ENCODE measurements at places on chromosomes 7 and 10. TPM values are rescaled to one million over a fixed set of nuclear protein-coding genes. Genes with fewer than 3 reads are reported as not detected.

DNA sequence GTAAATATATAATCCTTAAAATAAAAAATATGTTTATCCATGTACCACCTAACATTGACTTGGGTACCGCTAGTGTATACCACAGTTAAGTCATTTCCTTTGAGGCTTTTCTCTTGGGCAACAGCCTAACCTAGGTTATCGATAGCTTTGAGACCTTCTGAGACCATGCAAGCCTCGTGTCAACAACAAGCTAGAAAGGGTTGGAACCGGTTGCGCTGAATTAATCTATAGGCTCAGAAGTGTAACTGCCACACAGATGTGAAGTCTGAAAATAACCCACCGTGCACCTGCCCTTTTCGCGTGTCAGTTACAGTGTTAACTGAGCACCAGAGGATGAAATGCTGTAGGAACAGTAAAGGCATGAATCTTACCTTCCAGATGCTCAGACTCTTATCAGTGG is 59.8 kb downstream of the ARID5B start:
- H3K36me3 ChIP-seq, result no peaks in the 10 kb centered on the region
- no peaks in the 10 kb centered on the region for H3K27me3 ChIP-seq
- DNase-seq, result no peak
- peaks cover 3% of the 10 kb centered on the region for H3K4me1 ChIP-seq
- no peak overlapping the region for H3K4me3 ChIP-seq

GRCh38 chr10:63753808-63754207 is 232.6 kb downstream of the REEP3 start:
- no peaks in the 10 kb centered on the region for H3K36me3 ChIP-seq
- H3K4me1 ChIP-seq, result no peaks in the 10 kb centered on the region
- H3K4me3 ChIP-seq, result no peak overlapping the region
- DNase-seq, result no peak
- H3K27ac ChIP-seq, result no peak overlapping the region

DNA sequence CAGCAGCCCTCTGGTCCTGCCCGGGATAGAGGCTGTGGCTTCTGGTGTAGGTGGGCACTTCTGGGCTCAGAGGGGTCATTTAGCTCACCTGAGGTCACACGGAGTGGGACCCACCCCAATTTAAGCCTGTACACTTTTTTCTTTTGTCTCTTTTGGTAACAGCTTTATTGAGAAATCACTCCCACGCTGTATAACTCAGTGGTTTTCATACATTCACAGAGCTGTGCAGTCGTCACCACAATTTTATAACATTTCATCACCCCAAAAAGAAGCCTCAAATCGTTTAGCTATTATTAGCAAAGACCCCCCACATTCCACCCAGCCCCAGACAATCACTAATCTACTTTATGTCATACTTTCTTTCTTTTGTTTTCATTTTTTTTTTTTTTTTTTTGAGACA is 62.3 kb downstream of the LHPP start:
- no peak overlapping the region for H3K4me3 ChIP-seq
- H3K36me3 ChIP-seq, result no peaks in the 10 kb centered on the region
- peaks cover 3% of the 10 kb centered on the region for H3K4me1 ChIP-seq
- DNase-seq, result no peak

GRCh38 chr7:97025983-97026714 is 1.5 kb upstream of the DLX5 start:
- H3K4me3 ChIP-seq, result no peak overlapping the region
- DNase-seq, result no peak
- peaks cover 2% of the 10 kb centered on the region for H3K4me1 ChIP-seq
- H3K27me3 ChIP-seq, result no peaks in the 10 kb centered on the region

DNA sequence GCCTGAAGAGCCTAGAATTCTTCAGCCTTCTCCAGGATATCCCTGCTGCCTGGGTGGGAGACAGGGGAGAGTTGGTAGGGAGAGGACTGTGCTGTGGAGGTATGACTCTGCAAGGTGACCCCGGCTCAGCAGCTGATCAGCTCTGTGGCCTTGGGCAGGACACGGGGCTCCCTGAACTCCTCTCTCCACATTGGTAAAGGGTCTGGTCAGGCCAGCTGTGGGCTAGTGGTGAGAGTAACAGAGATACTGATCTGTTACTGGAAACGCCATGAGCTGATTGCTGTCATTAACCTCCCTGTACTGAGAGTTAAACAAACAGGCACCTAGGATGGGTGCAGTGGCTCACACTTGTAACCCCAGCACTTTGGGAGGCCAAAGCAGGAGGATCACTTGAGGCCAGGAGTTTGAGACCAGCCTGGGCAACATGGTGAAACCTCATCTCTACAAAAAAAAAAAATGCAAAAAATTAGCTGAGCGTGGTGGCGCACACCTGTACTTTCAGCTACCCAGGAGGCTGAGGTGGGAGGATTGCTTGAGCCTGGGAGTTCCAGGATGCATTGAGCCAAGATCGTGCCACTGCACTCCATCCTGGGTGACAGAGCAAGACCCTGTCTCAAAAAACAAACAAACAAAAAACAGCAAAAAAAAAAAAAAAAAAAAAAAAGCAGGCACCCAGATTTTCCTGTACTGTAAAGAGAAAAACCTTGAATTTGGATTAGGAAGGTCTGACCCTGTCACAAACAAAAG is 151.5 kb downstream of the CUX1 start:
- no peaks in the 10 kb centered on the region for H3K36me3 ChIP-seq
- no peak overlapping the region for H3K27ac ChIP-seq
- H3K27me3 ChIP-seq, result no peaks in the 10 kb centered on the region
- DNase-seq, result no peak

GRCh38 chr7:147509035-147509501 is 1081.5 kb upstream of the C7orf33 start:
- DNase-seq, result no peak
- no peak overlapping the region for H3K4me3 ChIP-seq
- H3K4me1 ChIP-seq, result no peaks in the 10 kb centered on the region
- H3K27ac ChIP-seq, result no peak overlapping the region

GRCh38 chr7:81707196-81707595 is 62.7 kb downstream of the HGF start:
- H3K27ac ChIP-seq, result no peak overlapping the region
- no peaks in the 10 kb centered on the region for H3K4me1 ChIP-seq
- DNase-seq, result no peak
- no peaks in the 10 kb centered on the region for H3K36me3 ChIP-seq
- H3K4me3 ChIP-seq, result no peak overlapping the region

DNA sequence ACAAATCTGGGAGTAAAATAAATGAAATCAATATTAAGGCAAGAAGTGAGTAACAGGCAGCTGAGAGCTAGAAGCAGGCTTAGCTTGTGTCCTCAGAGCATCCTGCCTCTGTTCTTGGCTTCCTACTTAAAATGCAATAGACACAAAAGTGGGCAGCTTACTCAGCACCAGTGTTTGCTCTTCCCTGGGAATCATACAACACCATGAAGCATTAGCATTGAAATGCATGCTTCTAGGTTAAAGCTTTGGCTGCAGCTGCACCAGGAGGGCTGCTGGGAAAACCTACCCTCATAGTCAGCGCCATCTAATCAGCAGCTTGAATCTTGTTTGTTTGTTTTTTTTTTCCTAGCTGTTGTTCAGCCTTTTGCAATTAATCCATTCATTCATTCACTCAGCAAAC is 104.2 kb upstream of the VWC2 start:
- H3K36me3 ChIP-seq, result no peaks in the 10 kb centered on the region
- H3K4me3 ChIP-seq, result no peak overlapping the region
- DNase-seq, result no peak
- H3K27me3 ChIP-seq, result no peaks in the 10 kb centered on the region

- H3K27ac ChIP-seq, result peak overlapping the region; percentile 75
- H3K4me1 ChIP-seq, result peaks cover 76% of the 10 kb centered on the region
- no peaks in the 10 kb centered on the region for H3K27me3 ChIP-seq
- no peak overlapping the region for H3K4me3 ChIP-seq
- DNase-seq, result peak; percentile 77
Observed at GRCh38 chr10:79404231-79404609, 41.2 kb downstream of the ZCCHC24 start.

DNA sequence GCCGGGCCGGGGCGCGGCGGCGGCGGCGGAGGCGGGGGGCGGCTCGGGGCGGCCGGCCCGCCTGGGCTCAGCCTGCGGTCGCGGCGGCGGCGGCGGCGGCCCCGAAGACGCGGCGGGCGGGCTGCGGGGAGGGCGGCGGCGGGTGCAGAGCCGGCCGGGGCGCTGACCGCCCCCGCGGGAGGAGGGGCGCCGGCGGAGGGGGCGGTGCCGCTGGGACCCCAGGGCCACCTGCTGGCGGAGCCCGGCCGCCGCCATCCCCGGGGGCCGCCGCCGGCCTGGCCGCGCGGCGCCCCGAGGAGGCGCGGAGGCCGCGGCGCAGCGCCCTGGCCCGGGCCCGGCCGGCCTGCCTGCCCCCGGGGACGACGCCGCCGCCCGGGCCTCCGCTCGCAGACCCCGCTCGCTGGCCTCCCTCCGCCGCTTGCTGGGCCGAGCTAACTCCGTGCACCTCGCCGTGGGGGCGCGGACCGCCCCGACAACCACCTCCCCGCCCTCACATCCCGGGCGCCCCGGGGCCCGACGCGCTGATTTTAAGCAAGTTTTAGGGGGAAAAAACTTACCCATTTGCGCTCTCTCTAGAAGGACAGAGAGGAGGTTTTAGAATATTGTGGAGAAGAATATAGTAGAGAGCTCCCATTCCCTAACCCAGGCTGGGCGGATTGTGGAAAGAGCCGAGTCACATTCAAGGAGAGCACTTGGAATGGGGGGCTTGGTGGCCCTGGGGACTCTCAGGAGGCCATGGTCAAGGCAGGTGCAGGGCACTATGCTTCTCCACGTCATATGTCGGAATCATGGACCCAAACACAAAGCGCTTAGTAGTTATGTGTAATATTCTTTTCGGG is at the start of gene BEND7:
Gene BEND7, minus strand, starts transcription at position 140 of the 839 bp plus-strand sequence. CDS start 481 bp downstream, outside the sequence.
- H3K36me3 ChIP-seq, result no peaks in the 10 kb centered on the region
- peak within 1 kb of the TSS; percentile 65 for H3K4me3 ChIP-seq
- peak within 1 kb of the TSS; percentile 90 for H3K27ac ChIP-seq
- H3K4me1 ChIP-seq, result peaks cover 2% of the 10 kb centered on the region

GRCh38 chr7:96686305-96686704 is 23.3 kb downstream of the SEM1 start:
- DNase-seq, result no peak
- H3K27me3 ChIP-seq, result no peaks in the 10 kb centered on the region
- H3K27ac ChIP-seq, result no peak overlapping the region
- no peak overlapping the region for H3K4me3 ChIP-seq
- no peaks in the 10 kb centered on the region for H3K36me3 ChIP-seq
- H3K4me1 ChIP-seq, result peaks cover 2% of the 10 kb centered on the region

DNA sequence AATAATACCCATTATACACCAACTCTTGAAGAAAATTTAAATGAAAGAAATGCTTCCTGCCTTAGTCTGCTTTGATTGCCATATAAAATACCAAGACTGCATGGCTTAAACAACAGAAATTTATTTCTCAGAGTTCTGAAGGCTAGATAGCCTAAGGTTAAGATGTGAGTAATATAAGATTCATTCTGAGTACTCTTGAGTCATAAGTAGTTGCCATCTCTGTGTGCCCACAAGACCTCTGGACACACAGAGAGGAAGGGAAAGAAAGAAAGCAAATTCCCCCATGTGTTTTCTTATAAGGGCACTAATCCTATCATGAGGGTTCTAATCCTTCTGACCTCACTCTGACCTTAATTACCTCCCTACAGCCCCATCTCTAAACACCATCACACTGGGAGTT is 201.2 kb downstream of the PTN start:
- no peaks in the 10 kb centered on the region for H3K36me3 ChIP-seq
- H3K4me3 ChIP-seq, result no peak overlapping the region
- no peaks in the 10 kb centered on the region for H3K4me1 ChIP-seq

- H3K27me3 ChIP-seq, result no peaks in the 10 kb centered on the region
- H3K27ac ChIP-seq, result no peak overlapping the region
- no peaks in the 10 kb centered on the region for H3K36me3 ChIP-seq
- H3K4me1 ChIP-seq, result peaks cover 2% of the 10 kb centered on the region
- no peak for DNase-seq
Observed at GRCh38 chr10:97485647-97486281, 12.5 kb downstream of the MMS19 start.

- no peaks in the 10 kb centered on the region for H3K4me1 ChIP-seq
- H3K36me3 ChIP-seq, result no peaks in the 10 kb centered on the region
- peak; percentile 80 for DNase-seq
- no peaks in the 10 kb centered on the region for H3K27me3 ChIP-seq
- no peak overlapping the region for H3K27ac ChIP-seq
Observed at GRCh38 chr7:117119192-117119924, 166.1 kb downstream of the ST7 start.

- H3K4me3 ChIP-seq, result no peak overlapping the region
- peaks cover 16% of the 10 kb centered on the region for H3K4me1 ChIP-seq
- H3K27me3 ChIP-seq, result no peaks in the 10 kb centered on the region
- H3K36me3 ChIP-seq, result no peaks in the 10 kb centered on the region
Observed at GRCh38 chr7:76340617-76341131, 18.1 kb downstream of the YWHAG start.

DNA sequence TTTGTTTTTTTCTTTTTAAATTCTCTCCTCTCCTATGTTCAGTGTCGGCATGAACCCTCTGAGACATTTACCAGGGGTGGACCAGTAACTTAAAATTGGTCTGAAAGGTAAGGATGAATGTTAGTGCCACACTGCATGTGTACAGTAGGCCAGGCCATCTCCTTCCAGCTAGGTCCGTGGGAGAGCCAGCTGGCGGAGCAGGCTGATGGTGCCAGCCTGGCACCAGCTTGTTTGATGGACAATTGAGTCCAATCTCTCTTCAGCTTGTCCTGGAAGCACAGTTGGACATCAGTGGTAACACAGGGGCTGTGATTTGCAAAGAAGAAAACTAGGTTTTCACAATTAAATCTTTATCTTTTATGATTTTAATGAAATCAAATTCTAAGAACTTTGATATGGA is 136.5 kb downstream of the CNNM2 start:
- no peak overlapping the region for H3K27ac ChIP-seq
- peaks cover 8% of the 10 kb centered on the region for H3K4me1 ChIP-seq
- peak overlapping the region; percentile 30 for H3K4me3 ChIP-seq
- DNase-seq, result no peak
- no peaks in the 10 kb centered on the region for H3K36me3 ChIP-seq
- H3K27me3 ChIP-seq, result no peaks in the 10 kb centered on the region

Gene ADIRF
- total RNA-seq, result 193 TPM

Gene ZP3
- total RNA-seq, result 5.3 TPM

Gene MMP21
- total RNA-seq, result 1.2 TPM

Gene ODAD2
- total RNA-seq, result 2.7 TPM

Gene CNPY1
- total RNA-seq, result not detected

Gene SLC29A4
- total RNA-seq, result 3.4 TPM

Data from ovary (tissue), 10 donors.